Mesothelial cell of epicardium (in vitro differentiated cells): ENCODE measurements at places on chromosomes 1 and 21.

- no peak for DNase-seq
Measured at GRCh38 chr1:49389699-49390098, 613.0 kb upstream of the BEND5 start.

DNA sequence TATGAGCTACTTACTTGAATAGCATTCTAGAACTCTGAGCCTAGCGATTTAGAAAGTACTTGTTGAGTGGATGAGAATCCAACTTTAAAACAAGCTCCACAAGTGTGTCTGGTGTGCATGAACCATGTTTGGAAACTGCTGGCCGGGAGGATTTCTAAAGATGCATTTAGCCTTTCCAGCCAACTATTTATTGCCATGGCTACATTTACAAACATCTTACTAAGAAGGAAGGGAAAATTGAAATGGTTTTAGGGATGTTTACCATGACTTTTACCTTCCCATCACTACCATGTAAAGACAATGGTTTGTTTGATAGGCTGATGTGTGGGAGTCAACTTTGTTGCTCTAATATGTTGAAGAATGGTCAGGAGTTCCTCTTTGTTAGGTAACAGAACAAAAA is 37.7 kb upstream of the ARHGAP29 start:
- no peak for DNase-seq

DNA sequence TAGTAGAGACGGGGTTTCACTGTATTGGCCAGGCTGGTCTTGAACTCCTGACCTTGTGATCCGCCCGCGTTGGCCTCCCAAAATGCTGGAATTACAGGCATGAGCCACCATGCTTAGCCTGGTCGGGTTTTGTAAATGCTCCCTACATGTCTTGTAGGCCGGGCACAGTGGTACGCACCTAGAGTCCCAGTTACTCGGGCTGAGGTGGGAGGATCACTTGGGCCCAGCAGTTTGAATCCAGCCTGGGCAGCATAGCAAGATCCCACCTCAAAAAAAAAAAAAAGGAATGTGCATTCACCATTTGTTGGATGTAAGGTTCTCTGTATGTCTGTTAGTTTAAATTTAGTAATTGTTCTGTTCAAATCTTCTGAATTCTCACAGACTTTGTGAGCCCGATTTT is 95.8 kb downstream of the ST3GAL3 start:
- no peak for DNase-seq

GRCh38 chr1:212637902-212638301 is 29.3 kb downstream of the ATF3 start:
- DNase-seq = no peak

DNA sequence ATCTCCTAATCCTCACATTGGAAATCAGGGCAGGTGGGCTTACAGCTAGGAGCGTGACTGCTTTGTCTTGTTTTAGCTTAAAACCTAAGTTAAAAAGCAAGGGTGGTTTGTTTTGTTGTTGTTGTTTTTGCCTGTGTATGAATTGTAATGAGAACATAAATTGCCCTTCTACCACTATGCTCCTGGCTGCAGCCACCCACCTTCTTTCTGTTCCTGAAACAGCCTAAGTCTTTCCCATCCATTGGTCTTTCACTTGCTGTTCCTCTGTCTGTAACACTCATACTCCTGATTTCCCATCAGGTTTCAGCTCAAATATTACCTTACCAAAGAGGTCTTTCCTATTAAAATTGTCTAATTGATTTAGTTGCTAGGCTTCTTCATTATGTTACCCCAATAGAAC is 604 bp upstream of the TMEM79 start:
- DNase-seq = no peak
